NCI-H510A (cell line): ENCODE measurements at places on chromosomes 4 and X.

DNA sequence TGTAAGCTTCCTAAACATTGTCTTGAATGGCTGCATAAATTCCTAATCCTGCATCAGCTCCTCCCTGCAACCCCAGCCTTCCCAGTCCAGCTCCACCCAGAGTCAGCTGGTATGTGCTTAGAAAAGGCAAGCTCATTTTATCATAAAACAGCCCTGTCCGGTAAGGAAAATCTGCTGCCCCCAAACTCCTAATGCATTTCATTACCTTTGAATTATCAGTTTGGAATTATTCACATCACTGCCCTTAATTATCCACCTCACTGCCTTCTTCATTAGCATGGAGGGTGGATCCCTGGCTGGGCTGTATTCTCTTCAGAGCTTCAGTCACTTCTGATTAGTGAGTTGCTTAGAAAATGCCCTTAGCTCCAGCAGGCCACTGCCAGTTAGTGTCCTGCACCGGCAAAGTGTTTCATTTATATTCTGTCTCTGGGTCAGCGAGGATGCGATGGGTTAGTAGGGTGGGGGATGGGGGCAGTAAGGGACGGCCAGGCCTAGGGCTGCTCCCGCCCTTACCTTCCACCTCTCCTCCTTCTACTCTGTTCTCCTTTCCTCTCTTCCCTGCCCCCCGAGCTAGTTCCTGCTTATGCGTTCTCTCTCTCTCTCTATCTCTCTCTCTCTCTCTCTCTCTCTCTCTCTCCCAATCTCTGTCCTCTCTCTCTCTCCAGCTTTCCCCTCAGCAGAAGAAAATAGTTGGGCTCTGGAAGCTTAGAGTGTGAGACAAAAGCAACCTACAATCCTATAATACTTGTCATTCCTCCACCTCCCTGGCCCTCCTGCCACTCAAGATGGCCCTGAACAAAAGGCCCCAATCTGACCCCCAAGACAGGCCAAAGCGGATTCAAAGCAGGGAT lies 174.8 kb upstream of the KLF3 start:
- DNase-seq: no peak

GRCh38 chr4:87310691-87311335 lies 11.9 kb downstream of the HSD17B13 start:
- DNase-seq: no peak

DNA sequence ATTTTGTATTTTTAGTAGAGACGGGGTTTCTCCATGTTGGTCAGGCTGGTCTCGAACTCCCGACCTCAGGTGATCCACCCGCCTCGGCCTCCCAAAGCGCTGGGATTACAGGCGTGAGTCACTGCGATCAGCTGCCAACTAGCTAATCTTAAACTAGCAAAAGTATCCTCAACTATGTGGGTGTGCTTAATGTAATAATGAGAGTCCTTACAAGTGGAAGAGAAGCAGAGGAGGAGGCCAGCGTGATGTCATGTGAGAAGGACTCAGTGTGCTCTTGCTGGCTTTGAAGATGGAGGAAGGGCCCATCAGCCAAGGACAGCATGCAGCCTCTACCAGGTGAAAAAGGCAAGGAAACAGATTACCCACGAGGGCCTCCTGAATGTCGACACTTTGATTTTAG lies 19.6 kb downstream of the SCD5 start:
- DNase-seq: no peak

DNA sequence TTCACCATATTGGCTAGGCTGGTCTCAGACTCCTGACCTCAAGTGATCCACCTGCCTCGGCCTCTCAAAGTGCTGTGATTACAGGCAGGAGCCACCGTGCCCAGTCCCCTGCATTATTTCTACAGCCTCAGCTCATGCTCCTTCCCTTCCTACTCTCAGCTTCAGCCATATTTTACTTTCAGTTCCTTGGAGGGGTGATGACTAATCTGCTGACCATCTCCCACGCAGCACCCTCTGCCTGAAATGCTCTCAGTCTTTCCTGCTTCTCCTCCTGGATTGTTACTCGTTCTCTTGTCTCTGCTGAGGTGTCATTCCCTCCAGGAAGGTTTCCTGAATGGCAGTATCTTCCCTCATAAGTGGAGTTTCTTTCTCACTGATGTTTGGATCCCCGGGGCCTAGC lies 63.3 kb downstream of the MOSPD2 start:
- DNase-seq: no peak

GRCh38 chr4:1402021-1402515 lies 4.2 kb downstream of the NKX1-1 start:
- no peak for DNase-seq

GRCh38 chr4:113445286-113445685 lies 316.3 kb downstream of the CAMK2D start:
- no peak for DNase-seq
